ENCODE measurements at places on chromosomes 16 and 17. TPM values are rescaled to one million over a fixed set of nuclear protein-coding genes. Genes with fewer than 3 reads are reported as not detected.

DNA sequence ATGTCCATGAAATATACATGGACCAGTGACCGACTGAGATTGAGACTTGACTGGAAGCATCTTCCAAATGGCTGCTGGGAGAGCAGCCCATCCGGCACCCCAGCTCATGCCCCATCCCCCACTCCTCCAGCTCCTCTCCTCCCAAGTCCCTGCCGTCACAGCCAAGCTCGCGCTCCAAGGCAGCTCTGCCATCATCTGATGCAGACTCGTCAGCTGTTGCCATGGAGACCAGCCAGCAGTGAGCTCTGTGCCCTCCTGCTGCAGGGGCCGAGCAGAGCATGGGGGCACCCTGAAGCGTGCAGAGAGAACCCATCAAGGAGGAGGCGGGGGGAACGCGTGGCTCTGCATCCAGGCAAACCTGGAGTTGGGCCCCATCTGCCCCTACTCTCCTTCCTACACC lies 74.5 kb upstream of the TNRC6C start:
- no peak for DNase-seq
- peaks cover 72% of the 10 kb centered on the region for H3K4me1 ChIP-seq
- peaks cover 2% of the 10 kb centered on the region for H3K27me3 ChIP-seq
- H3K4me3 ChIP-seq = no peak overlapping the region

DNA sequence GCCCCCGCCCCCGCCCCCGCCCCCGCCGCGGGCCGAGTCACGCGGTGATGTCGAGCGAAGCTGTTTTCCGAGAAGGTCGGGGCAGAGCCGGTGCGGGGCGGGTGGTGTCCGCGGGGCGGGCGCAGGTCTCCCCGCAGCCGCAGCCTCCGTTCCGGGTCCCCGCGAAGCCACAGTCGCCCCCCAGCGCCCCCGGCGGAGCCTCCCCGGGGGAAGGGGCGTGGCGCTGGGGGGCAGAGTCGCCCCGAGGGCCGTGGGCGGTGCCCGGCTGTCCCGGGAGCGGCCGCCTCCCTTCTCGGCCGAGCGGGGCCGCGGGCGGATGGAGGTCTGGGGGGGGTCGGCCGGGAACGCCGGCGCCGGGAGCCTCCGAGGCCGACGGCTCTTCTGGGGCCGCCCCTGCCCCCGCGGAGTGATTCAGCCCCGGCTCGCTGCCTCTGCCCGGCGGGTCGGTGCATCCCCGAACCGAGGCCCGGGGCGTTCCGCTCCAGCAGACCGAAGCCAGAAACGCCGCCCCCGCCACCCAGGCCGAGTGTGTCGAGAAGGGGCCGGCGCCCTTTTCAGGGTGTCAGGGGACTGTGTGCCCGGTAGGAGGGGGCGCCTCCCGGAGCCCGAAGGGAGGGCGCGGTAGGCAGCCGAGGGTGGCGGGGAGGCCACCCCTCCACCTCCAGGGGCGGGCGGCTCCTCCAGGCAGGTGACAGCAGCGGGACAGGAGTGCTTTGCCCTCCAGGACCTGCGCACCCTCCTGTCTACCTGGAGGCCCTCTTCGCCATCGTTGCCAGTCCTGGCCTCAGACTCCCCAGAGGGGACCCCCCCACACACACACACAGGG lies 1.7 kb downstream of the METRNL start:
- no peak for DNase-seq
- peaks cover 2% of the 10 kb centered on the region for H3K27me3 ChIP-seq
- peak overlapping the region; percentile 75 for H3K4me3 ChIP-seq
- peaks cover 34% of the 10 kb centered on the region for H3K36me3 ChIP-seq
- H3K27ac ChIP-seq = peak overlapping the region; percentile 84

GRCh38 chr17:19021622-19022083 lies 17.1 kb upstream of the FAM83G start:
- no peaks in the 10 kb centered on the region for H3K4me1 ChIP-seq
- DNase-seq = no peak
- H3K27ac ChIP-seq = no peak overlapping the region
- no peaks in the 10 kb centered on the region for H3K36me3 ChIP-seq
- H3K27me3 ChIP-seq = no peaks in the 10 kb centered on the region
- H3K4me3 ChIP-seq = no peak overlapping the region

DNA sequence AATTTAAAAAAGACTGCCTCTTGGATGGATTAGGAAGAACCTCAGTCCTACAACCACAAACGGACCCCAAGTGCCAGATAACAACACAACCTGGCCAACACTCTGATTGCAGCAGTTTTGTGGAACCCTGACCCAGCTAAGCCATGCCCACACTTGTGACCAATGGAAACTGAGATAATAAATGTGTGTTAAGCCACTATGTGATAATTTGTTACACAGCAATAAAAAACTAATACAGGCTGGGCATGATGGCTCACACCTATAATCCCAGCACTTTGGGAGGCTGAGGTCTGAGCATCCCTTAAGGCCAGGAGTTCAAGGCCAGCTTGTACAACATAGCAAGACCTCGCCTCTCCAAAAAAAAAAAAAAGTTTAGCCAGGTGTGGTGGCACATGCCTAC lies 127.5 kb downstream of the BRIP1 start:
- no peak overlapping the region for H3K27ac ChIP-seq
- DNase-seq = no peak
- no peak overlapping the region for H3K4me3 ChIP-seq
- H3K4me1 ChIP-seq = no peaks in the 10 kb centered on the region
- no peaks in the 10 kb centered on the region for H3K27me3 ChIP-seq

DNA sequence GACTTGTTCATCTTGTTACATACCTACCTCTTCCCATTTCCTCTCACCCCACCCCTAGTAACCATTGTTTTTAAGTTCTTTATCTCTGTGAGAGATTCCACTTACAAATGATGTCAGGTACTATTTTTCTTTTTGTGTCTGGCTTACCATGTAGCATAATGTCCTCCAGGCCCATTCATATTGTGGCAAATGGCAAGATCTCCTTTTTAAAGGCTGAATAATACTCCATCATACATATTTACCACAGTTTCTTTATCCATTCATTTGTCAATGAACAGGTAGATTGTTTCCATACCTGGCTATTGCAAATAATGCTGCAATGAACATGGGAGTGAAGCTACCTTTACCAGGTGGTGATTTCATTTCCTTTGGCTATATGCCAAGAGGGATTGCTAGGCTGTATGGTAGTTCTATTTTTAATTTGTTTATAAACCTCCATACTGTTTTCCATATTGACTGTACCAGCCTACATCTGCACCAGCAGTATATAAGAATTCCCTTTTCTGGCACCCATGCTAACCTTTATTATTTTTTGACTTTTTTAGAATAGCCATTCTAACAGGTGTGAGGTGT lies 53.9 kb downstream of the NSRP1 start:
- no peaks in the 10 kb centered on the region for H3K27me3 ChIP-seq
- DNase-seq = no peak
- no peaks in the 10 kb centered on the region for H3K4me1 ChIP-seq
- H3K36me3 ChIP-seq = peaks cover 30% of the 10 kb centered on the region

GRCh38 chr16:57945740-57946138 lies 25.2 kb downstream of the CNGB1 start:
- no peaks in the 10 kb centered on the region for H3K36me3 ChIP-seq
- H3K4me1 ChIP-seq = no peaks in the 10 kb centered on the region
- no peak overlapping the region for H3K27ac ChIP-seq
- no peak overlapping the region for H3K4me3 ChIP-seq

- DNase-seq = no peak
- H3K4me1 ChIP-seq = peaks cover 6% of the 10 kb centered on the region
- peak overlapping the region; percentile 11 for H3K27ac ChIP-seq
- H3K36me3 ChIP-seq = peaks cover 48% of the 10 kb centered on the region
- H3K27me3 ChIP-seq = no peaks in the 10 kb centered on the region
- H3K4me3 ChIP-seq = no peak overlapping the region
Measured at GRCh38 chr17:44033861-44034408, 19.2 kb upstream of the TMEM101 start.

- H3K36me3 ChIP-seq = no peaks in the 10 kb centered on the region
- peaks cover 10% of the 10 kb centered on the region for H3K4me1 ChIP-seq
- DNase-seq = peak; percentile 5
- no peak overlapping the region for H3K4me3 ChIP-seq
Measured at GRCh38 chr17:17109907-17110306, 67.7 kb downstream of the MPRIP start.

DNA sequence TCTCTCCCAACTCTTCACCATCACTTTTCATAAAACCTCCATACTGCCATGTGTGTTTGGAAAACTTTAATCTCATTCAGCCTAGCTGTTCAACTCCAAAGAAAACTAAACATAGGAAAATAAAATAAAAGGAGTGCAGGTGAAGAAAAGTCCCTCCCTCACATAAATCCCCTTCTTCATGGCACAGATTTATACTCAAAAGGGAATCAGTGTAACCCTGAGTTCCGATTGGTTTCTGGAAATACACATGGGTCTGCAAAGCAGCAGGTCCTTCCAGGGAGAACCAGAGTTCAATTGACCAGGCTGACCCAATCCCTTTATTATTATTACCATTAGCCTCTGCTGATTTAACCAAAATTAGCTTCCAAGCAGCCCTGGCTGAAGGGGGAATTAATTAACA lies 8.9 kb upstream of the HOXB2 start:
- H3K36me3 ChIP-seq = no peaks in the 10 kb centered on the region
- H3K27ac ChIP-seq = no peak overlapping the region
- H3K4me1 ChIP-seq = peaks cover 9% of the 10 kb centered on the region
- H3K4me3 ChIP-seq = no peak overlapping the region
- DNase-seq = no peak

- no peak overlapping the region for H3K27ac ChIP-seq
- H3K36me3 ChIP-seq = no peaks in the 10 kb centered on the region
- H3K4me1 ChIP-seq = no peaks in the 10 kb centered on the region
- H3K4me3 ChIP-seq = no peak overlapping the region
Measured at GRCh38 chr16:5905935-5906334, 808.3 kb upstream of the EEF2KMT start.

Gene RPL26
- 4,469 TPM for polyA plus RNA-seq

Gene KRTAP9-6
- polyA plus RNA-seq = not detected

Gene TBCD
- polyA plus RNA-seq = 54.7 TPM

Gene ATP2A3
- 9.5 TPM for polyA plus RNA-seq

Gene C17orf67
- polyA plus RNA-seq = 0.57 TPM

Gene IKZF3
- 0.05 TPM for polyA plus RNA-seq

Measured in CD14-positive monocyte (primary cell).